ENCODE measurements at places on chromosomes 1 and 21.
A peak's percentile ranks its signal among the peaks of the same experiment; 100 is the strongest.

DNA sequence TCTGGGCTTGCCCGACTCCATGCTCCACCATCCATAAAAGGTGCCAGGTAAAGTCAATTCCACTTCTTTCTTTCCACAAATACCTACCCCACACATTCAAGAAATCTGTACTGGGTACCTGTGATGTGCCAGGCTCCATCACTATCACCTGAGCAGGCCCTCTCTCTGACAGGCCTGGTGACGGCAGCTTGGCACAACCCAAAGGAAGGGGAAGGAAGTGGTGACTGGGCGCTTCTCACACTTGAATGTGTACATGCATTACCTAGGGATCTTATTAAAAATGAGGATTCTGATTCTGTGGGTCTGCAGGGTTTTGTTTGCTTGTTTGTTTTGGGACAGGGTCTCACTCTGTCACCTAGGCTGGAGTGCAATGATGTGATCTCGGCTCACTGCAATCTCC, 7.5 kb downstream of the HTR1D start:
- no peak for DNase-seq

DNA sequence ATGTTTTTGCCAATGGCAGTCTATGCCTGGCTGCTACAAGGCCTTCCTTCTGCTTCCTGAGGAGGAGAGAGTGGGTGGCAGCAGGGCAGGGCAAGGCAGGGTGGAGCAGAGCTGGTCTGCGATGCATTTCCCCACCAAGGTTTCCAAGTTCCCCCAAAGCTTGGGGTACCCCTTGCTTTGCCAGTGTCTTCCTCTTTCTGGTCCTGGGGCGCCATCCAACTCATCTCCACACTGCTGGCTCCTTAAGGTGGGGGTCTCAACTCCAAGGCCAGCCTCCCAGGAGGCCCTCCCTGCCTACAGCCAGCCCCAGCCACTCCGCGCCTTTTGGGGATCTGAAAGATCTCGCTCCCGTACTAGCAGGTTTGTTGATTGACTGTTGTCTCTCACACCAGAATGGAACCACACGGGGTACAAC, 3.9 kb upstream of the SKI start:
- DNase-seq = no peak

- no peak for DNase-seq
These were observed 383.2 kb upstream of the ZRANB2 start for GRCh38 chr1:71464016-71464415.

GRCh38 chr21:42093991-42094421, 22.9 kb downstream of the UMODL1 start:
- peak; percentile 61 for DNase-seq

GRCh38 chr1:110237386-110238152, 27.5 kb downstream of the KCNC4 start:
- no peak for DNase-seq

DNA sequence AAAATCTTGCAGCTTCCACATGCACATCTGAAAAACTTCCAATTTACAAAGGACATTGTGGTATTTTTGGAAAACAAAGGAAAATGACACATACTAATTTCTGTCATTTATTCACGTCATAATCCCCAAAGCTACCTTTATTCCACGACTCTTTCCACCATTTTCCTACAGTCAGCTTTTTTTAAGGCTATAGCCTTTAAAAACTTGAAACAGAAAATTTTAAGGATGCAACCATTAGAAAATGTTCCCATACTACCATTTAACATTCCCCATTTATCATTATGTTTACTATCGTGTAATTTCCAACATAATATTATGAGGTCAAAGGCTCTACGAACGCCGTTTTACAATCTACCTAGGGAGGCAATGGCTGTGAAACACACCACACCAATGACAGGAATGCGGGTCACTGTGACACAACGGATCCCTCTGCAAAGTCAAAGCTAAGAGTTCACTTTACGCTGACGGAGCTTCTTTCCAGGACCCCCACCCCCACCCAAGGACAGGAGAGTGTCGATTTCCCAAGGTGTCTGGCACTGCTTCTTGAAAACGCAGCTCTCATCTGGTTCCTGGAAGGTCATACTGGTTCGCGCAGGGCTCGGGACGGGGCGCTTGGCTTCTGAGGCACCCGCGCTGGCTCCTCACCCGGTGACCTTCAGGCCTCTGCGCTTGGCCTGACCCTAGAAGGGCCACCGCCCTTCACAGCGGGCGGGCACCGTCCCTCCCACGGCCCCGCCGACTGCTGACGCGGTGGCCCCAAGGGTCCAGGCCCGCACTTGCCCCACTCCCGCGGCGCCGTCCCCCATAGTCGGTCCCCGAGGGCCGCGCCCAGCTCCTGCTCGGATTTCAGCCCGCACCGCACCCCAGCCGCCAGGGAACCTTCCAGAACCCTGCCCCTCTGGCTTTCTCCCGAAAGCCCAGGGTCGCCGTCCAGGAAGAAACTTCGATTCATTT, 50.5 kb upstream of the ATF3 start:
- DNase-seq = no peak

- DNase-seq = no peak
These were observed 239.0 kb upstream of the PTBP2 start for GRCh38 chr1:96482616-96483015.

DNA sequence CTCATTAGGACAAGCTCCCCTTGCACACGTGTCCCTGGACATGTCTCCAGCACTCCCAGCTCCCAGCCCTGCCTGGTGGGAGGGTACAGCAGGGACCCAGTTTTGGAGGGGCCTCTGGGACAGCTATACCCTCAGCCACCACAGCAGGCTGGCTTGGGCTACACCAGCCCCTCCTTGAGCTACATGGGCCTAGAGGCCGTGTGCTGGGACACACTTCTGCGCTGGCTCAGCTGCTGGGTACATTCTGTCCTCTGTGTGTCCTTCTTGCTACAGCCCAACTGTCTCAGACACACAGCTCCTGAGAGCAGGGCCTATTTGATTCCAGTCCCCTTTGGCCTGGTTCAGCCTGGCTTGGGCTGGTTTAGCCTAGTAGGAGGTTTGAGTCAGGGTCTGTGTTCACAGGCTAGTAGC, 26.7 kb downstream of the DMAP1 start:
- DNase-seq = no peak

GRCh38 chr1:160880216-160880615, 4.8 kb downstream of the ITLN1 start:
- no peak for DNase-seq

DNA sequence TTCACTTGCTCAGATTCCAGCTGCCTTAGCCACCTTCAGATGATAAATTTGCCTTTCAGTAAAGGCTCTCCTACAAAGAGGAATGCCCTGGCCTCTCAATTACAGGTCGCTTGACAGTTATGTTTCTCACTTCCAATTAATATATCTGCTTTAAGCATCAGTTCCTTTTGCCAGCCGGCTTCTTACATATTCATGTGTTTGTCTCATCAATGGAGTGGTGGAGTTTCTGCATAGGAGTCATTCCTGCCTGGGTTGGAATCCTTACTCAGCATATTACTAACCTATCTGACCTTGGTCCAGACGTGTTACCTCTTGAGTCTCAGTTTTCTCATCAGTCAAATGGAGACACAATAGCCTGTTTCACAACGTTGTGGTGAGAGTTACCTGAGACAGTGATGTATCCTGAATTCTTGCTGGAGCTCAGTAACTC, 9.4 kb upstream of the SESN2 start:
- no peak for DNase-seq

DNA sequence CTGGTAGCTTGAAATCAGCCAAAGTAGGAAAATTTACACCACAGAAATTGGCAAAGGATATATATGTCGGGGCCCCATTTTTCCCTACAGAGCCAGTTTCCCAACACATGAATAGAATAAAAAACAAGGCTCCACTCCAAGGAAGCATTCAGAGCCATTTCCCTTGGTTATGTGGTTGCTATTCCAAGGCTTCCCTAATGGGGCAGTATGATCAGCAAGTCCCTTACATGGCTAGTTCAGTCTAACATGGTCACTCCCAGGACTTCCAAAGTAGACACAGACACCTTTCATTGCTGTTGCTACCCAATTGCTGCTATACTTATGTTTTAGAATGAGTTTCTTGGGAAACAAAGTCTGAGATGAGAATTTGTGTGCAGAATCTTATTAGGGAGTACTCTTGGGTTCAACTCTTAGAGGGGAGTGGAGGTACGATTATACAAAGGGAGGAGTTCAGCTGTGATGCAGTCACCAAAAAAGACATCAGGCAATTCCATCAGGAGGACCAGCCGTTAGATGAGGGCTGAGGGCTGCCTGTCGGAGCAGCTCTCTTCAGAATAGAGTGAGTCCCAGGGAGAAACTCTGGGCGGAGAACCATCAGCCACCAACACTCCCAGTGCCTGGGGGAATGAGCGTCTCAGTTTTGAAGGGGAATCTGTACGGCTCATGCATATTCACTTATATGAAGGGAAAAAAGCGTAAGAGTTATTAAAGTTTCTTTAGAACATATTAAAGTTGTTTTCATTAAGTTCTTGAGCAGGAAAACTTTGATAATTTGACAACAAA, 92.9 kb downstream of the C21orf91 start:
- DNase-seq = no peak

- no peak for DNase-seq
These were observed 9.3 kb upstream of the ITGB2 start for GRCh38 chr21:44929799-44930542.

- DNase-seq = no peak
These were observed 351.2 kb downstream of the MATN1 start for GRCh38 chr1:30371888-30372791.

DNA sequence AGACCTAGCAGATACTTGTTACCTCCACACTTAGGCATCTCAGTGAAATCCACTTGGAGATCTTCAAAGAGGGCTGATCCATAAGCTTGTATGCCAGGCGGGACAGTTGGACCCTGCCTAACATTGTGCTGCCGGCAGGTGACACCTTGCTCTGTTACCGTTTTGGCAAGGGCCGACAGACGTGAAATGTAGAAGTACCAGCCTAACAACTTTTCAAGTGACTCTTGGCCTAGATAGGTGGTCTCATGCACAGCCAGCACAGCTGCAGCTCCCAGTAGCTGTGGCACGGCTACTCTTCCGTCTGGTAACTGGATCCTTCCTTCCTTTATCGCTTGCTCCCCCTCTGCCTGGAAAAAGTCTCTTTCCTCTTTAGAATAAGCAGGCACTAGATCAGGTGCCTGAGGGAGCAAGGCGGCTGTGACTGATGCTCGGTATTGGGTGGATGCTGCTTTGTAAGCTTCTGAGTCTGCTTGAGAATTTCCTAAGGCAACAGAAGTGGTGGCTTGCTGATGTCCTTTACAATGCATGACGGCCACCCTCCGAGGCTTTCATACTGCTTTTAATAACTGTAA, 713.5 kb downstream of the AMY1C start:
- DNase-seq = no peak

GRCh38 chr1:151145304-151146071, 943 bp downstream of the SEMA6C start:
- DNase-seq = no peak

DNA sequence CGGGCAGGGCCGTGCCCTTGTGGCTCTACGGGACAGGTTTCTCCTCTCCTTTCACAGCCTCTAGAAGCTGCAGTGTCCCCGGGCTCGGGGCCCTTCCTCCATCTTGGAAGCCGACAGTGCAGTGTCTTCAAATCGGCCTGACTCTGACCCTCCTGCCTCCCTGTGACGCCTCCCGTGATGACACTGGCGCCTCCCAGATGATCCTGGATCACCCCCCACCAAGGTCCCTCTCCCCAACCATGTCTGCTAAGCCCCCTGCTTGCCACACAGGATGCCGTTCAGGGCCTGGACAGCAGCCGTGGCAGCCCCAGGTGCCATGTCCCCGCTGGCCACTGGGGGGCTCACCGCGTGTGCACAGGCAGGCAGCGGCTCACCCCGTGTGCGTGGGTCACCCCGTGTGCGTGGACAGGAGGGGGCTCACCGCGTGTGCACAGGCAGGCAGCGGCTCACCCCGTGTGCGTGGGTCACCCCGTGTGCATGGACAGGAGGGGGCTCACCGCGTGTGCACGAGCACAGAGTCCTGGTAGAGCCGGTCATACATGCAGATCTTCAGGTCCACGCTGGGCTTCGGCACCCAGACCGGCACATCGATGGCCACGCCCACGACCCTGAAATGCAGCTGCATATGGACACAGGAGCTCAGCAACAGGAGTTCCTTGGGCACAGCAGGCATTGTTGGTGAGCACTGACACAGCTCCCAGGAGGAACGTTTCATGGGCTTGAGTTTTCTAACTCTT, 24.9 kb upstream of the TMEM52 start:
- no peak for DNase-seq

DNA sequence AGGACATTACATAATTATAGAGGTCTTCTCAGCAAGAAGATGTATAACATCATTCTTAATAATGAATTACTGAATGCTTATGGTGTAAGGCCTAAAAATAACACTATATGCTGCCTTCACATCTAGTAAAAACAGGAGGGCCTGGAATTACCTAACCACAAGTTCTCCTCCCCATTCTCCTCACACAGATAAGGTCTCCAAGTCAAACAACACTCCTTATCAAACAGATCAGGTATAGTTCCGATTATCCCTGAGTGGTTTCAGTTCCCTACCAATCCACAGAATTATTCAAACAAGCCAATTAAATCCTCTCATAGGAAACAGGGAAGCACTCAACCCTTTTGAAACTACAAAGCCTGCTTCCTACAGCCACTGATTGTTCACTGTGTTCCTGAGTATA, 4.0 kb upstream of the AGBL4 start:
- no peak for DNase-seq

DNA sequence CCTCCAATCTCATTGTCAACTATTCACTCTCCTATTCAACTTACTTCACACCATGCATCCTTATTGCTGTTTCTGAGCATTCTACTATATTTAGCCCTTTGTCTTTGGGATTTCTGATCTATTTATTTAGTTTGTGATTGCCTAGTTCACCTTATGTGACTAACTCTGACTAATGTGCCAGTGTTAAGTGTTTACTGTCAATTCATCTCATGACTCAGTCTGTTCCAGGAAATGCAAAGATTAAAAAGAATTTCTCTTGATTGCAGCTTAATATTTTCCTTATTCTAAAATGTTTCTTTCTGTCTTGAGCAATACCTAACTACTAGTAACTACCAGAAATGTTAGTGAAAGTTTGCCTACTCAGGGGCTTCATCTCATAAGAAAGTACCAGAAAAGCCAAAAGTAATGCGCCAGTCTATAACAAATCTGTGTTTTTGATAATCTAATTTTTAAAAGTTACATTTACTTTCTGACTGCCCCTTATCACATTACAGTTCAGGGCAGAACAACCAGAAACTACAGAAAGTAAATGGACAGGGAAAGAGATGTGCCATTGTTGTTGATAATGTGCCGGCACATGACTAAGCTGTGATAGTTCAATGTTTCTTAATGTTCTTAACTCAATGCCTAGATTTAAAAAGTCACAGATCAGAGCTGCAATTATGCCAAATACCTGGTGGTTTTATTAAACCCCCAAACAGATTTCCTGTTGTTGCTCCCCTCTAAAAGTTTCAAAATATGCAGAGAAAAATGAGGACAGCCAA, 556.5 kb downstream of the PTBP2 start:
- peak; percentile 64 for DNase-seq

DNA sequence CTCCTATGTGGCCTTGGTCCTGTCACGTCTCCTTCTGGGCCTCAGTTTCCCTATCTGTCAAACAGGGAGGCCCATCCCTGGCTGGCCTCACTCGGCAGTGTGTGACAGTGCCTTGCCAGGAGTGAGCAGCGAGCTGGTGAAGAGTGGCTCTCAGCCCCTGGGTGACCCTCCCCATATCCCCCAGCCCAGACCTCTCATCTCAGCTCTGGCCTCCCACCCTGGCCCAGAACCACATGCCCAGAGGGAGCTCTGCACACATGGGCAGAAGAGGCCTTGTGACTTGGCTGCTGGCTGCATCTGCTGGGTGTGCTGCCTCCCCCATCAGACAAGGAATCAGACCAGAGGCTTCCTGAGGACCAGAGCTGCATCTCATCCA, 19.5 kb upstream of the PADI1 start:
- DNase-seq = no peak

Measured in fibroblast of skin of left quadriceps (primary cell).